ENCODE measurements at places on chromosomes 6 and 20. TPM values are rescaled to one million over a fixed set of nuclear protein-coding genes. Genes with fewer than 3 reads are reported as not detected.

DNA sequence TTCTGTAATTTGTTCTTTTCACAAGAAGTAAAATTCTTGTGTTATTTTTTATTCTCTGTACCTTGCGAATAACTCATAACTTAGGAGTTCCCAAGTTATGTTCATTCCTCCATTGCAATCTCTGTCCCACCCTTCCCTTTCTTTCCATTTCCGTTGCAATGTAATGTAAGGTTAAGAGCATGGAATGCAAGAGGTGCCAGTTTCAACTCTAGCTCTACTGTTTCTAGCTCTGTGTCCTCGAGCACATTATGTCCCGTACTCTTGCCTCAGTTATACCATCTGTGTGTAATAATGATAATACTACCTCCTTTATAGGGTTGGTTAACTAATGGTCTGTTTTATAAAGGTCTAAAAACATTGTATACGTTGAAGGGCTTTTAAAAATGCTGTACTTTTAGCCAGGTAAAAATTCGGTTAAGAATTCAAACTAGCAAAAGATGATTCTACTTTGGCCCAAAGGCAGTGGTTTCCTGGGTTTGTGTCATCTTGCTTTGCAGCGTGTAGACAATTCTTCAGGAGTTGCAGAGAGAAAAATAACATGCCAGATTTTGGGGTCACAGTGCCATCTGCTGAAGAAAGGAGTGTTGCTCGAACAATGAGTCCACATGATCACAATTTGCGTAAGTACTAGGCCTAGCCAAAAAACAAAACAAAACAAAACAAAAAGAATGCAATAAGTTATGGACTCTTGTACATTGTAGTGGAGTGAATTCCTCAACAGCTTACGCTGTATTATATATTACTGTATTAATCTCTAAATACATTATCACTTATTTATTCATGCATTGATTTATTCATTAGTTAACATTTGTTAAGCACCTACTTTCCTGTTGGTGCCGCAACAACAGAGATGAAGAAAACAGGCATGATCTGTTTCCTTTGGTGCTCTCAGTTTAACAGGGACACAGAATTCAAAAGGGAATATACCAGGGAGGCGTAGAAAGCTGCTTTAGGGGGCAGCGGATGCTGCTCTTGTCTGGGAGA lies 10.0 kb upstream of the PFDN4 start:
- DNase-seq: peak; percentile 49

- DNase-seq: no peak
Observed at GRCh38 chr6:11356404-11357155, 124.1 kb upstream of the NEDD9 start.

DNA sequence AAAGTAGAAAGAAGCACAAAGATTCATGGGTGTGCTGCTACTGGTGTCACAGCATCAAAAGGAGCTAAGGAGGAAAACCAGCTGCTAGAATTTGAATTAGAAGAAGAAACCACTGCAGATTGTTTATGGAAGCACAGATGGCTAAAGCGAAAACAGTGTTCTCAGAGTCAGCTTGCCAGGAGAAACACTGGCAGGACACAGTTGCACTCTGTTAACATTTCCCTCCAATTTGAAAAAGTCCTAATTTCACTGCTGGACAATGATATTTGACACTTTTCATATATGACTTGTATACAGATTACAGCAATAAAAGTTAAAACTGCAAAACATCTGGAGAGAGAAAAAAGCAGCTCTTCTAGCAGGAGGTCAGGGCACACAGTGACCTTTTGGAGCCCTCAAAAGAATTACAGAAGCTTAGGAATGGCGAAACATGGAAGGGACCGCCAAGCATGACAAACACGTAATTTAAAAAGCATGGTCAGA lies 314.5 kb downstream of the COL12A1 start:
- peak; percentile 83 for DNase-seq

DNA sequence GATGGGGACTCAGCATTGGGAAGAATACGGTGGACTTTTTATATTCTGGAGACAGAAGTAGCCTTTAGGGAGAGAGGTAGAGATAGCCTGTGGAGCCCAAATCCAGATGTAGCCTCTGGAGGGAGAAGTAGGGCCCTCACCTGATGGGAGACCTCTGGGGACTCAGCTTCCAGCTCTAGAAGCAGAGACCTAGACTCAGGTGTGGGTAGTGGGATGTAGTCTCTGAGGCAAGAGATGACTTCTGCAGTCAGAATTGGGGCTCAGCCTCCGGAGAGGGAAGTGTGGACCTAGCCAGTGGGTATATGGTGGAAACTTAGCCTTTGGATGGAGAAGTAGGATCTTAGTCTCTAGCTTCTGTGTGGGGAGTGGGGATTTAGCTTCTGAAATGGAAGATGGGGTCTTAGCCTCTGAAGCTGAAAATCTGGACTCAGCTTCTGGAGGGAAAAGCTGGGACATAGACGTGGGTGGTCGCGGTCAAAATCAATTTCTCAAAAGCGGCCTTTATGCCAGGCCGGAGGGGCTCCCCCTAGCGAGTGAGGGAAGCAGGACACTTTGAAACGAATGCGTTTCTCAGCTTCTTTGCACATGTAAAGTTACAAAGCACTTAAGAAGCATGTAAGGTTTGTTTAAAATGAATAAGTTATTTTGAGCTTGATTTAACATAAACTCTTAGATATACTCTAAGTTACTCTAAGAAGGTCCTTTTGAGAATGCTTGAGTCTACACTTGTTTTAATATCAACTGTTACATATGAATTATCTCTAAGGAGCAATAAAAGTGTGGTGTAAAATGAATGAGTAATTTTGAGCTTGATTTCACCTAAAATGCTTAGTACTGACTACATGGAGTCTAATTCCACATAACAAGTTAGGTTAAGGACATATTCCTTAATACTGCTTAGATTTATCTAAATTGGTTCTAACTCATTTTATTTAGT lies 12.9 kb upstream of the ZNF343 start:
- DNase-seq: peak; percentile 46

DNA sequence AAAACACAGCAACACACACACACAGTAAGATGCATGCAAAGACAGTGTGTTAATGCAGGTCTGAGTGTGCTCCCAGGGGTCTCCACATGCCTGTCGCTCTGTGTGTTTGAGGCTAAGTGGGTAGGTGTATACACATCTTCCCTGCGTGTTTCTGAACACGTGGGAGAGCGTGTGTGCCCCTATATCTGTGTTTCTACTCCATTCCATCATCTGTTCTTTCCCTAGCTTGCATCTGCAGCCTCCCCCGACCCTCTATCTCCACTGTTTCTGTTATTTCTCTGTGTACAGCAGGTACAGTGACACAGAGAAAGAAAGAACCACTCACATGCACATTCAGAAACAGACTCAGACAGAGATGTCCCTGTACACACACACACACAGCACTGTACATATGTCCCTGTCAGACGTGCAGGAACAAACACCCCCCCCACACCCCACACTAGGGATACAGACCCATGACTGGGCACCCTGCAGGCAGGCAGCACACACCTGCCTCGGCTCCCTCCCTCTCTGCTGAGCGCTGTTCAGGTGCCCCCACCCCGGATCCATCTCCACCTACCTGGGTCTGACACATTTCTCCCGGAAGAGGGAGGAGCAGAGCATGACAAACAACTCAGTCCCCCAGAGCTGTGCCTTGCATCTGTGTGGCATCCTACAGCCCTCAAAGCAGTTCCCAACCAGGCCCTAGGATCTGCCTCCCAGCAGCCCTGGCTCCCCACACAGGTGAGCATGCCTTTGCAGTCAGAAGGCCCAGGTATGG lies 27.6 kb downstream of the KCNK15 start:
- DNase-seq: no peak

- peak; percentile 51 for DNase-seq
Observed at GRCh38 chr6:104711371-104711770, 148.3 kb downstream of the HACE1 start.

DNA sequence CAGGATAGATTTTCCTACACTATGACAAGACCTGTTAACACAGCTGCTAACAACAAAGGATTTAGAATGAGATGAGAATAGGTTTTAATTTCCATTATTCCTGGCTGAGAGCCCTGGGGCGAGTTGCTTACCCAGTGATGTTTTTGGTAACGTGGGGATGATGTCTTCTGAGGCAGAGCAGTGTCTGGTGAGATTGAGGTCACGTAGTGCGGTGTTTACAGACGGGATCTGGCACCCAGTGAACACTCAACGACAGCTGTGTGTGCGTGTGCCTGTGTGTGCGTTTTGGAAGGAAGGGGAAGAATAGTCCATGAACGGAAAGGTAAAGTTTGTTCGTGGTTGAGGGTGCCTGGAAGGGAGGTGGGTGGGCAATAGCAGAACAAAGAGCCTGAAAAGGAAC lies 384.7 kb downstream of the C6orf118 start:
- DNase-seq: no peak

- no peak for DNase-seq
Observed at GRCh38 chr6:6392214-6393068, 72.0 kb upstream of the F13A1 start.

- DNase-seq: no peak
Observed at GRCh38 chr6:160462116-160462515, 113.9 kb downstream of the SLC22A3 start.

GRCh38 chr6:84422380-84422968 lies 195.0 kb upstream of the CEP162 start:
- DNase-seq: peak; percentile 41

- no peak for DNase-seq
Observed at GRCh38 chr6:11414176-11414963, 123.2 kb upstream of the TMEM170B start.

DNA sequence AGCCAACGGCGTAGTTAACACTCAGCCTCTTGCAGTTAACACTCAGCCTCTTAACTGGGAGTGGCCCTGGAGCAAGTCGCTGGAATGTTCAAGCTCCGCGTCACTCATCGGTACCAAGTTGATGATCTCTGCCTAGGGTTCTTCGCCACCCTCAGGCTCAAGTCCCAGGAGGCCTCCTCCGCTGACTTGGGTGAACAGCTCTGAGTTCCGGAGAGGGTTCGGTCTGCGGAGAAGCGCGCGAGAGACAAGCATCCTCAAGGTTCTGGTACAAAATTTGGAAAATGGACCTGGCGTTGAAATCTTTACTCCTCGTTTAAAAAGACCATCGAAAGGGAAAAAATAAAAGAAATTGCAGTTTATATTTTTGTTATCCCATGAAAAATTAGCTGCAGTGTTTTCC lies 876 bp upstream of the DSP start:
- no peak for DNase-seq

- DNase-seq: no peak
Observed at GRCh38 chr20:57811374-57812020, 101.7 kb upstream of the PMEPA1 start.

DNA sequence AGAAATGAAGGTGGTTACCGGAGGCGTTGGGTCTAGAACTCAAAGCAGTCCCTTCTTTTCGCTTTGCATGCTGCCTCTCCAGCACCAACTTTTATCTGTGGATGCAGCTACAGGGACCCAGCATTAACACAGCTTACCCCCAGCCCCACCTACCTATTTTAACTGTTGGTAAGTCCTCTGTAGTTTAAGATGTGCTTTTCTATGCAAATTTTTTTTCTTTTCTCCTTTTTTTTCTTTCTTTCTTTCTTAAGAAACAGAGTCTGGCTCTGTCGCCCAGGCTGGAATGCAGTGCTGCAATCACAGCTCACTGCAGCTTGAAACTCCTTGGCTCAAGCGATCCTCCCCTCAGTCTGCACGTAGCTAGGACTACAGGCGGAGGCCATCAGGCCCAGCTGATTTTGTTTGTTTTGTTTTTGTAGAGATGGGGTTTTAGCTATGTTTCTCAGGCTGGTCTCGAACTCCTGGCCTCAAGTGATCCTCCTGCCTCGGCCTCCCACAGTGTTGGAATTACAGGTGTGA lies 6.5 kb upstream of the USP45 start:
- peak; percentile 75 for DNase-seq

DNA sequence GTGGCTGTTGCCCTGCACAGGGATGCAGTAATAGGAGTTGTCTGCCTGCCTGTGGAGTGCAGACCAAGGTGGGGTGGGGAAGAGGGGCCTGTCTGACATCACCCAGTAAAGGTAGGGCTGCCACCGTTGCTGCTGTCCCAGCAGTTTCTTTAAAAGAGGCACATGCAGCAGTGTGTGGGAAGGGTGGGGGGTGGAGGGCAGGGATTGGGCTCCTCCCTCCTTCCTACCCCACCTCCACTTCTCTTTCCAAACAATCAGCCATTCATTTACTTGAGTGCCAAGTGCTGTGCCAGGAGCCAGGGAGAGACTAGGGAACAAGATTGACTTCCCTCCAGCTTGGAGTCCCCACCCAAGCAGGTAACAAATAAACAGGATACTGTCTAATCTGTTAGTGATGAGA lies 66.8 kb upstream of the MYL9 start:
- no peak for DNase-seq

DNA sequence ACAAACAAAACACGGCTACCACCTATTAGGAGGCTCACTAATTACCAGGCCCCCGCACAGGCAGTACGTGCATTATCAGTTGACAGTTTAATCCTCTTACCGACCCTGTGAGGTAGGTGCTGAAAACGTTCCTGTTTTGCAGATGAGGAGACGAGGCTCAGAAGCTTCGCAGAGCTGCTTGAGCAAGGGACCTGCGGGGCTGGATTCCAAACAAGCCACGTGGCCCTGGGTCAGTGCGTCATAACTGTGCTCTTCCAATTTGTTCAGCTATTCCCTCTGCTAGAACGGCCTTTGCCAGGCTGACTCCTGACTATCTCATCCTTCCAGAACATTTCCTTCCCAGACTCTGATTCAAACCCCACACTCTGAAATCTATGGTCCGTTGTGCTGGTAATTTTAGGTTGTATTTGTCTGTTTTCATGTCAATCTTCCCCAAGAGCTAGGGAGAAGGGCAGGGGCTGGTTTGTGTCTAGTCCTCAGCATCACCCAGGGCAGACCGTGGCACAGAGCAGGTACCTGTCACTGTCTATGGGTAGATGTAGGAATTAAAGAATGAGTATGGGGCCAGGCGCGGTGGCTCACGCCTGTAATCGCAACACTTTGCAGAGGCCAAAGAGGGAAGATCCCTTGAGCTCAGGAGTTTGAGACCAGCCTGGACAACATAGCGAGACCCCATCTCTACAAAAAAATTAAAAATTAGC lies 28.8 kb upstream of the TLDC2 start:
- peak; percentile 83 for DNase-seq

SCRT2 gene
- total RNA-seq: not detected

DACT2 gene
- not detected for total RNA-seq

MLN gene
- total RNA-seq: not detected

NT5E gene
- total RNA-seq: 281 TPM

SRMS gene
- not detected for total RNA-seq

SIRPG gene
- not detected for total RNA-seq

BPIFB1 gene
- not detected for total RNA-seq

TUBE1 gene
- total RNA-seq: 10.0 TPM

COL9A3 gene
- 0.28 TPM for total RNA-seq

HLA-DRB1 gene
- not detected for total RNA-seq

RAET1L gene
- not detected for total RNA-seq
